ENCODE measurements at places on chromosomes 5 and 9.

- DNase-seq = no peak
Observed at GRCh38 chr5:157485811-157486210, 25.8 kb downstream of the NIPAL4 start.

DNA sequence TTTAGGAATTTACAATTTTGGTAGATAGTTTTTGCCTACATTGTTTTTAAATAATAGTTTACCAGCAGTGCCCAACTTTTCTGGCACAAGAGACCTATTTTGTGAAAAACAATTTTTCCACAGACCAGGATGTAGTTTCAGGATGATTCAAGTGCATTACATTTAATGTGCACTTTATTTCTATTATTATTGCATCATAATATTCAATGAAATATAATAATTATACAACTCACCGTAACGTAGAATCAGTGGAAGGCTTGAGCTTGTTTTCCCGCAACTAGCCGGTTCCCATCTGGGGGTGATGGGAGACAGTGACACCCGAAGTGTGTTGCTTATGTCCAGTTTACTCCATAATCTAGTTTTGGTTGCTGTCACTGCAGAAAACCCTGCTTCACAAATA, 3.5 kb upstream of the HNRNPA0 start:
- DNase-seq = no peak

DNA sequence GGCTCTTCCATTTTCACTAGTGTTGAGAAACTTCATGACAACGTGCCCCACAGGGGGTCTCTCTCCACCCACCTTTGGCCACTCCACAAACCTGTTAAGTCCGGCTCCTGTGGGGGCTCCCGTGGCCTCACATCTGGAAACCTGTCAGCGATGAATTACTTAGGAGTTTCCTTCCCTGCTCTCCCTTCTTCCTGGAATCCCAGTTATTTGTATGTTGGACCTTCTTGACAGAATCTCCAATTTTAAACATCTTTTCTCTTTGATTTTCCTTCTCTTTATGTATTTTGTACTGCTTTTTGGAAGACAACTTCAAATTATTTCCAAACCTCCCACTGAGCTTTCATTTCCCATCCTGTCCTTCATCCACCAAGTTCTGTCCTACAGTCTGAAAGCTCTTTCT, 55.1 kb upstream of the NRARP start:
- DNase-seq = no peak

- no peak for DNase-seq
Observed at GRCh38 chr5:160266752-160267345, 37.5 kb downstream of the FABP6 start.

DNA sequence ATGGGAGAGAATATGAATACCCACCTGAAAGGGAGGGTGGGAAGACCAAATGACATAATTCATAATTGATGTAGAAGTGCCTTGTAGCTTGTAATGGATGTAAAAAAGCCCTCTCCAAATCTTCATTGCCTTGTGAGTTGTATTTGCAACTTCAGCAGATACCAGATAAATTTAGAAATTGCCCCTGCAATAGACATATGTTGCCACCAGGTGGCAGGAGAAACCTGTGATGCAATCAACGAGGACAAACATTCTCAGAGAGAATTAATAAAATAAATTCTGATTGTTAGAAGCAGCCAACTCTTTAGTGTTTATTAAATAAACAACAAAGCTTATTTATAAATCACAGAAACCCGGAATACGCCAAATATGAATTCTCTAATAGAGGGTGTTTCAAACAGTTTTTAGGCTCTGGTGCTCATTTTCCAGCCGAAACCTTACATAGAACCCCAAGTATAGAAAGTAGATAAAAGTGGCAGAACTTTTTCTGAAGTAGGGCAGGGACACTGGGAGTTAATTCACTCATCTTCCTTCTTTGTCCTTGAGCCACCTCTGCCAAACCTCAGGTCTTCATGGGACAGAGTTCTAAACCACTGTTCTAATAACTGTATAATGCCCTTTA, 147.8 kb downstream of the TMEM38B start:
- DNase-seq = no peak

DNA sequence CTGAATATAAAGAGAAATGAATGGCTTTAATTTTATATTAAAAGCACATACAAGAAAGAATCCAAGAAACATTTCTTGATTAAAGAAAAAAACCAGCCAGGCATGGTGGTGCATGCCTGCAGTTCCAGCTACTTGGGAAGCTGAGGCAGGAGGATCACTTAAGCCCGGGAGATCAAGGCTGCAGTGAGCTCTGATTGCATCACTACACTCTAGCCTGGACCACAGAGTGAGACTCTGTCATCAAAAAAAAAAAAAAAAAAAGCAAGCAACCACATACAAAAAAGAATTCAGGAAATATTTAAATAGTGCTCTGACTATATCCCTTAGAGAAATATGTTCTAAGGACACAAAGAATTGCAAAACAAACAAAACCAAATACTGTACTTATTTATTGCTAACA, 2.5 kb upstream of the PLAC8L1 start:
- no peak for DNase-seq

DNA sequence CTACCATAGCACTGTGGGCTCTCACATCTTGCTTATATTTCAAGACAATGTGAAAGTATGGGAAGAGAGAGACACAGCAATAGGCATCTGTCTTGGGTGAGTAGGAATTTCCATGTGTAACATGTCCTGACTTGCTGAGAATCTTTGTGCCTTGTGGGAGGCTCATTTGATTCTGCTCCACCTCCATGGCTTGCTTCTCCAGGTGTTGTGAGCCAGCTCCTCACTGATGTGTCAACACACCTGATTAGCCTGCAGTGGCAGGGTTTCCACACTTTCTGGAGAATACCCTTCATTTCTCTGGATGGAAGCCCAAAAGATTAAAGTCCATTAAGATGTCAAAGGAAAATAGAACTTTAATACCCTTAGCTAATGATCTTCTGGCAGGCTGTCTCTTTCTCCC, 613.6 kb downstream of the ZNF608 start:
- DNase-seq = no peak

All from fibroblast of skin of left biceps (primary cell).